A549 treated with CORT108297 at 1 μM for 4 hours (cell line): ENCODE measurements at places on chromosomes 11 and 22. TPM values are rescaled to one million over a fixed set of nuclear protein-coding genes. Genes with fewer than 3 reads are reported as not detected.

RFPL3 gene
- total RNA-seq: not detected in 5 replicates

EHD1 gene
- total RNA-seq: 98.0 to 142 TPM (median 132 TPM) in 5 replicates

OPCML gene
- not detected in 5 replicates for total RNA-seq

XKR3 gene
- total RNA-seq: not detected in 5 replicates

OR5A1 gene
- not detected in 5 replicates for total RNA-seq

PVALB gene
- not detected in 5 replicates for total RNA-seq

MS4A15 gene
- total RNA-seq: not detected in 5 replicates

PHOX2A gene
- not detected in 5 replicates for total RNA-seq

KDM4E gene
- not detected in 5 replicates for total RNA-seq

MB gene
- 6.7 to 8.9 TPM (median 7.7 TPM) in 5 replicates for total RNA-seq

ENTHD1 gene
- total RNA-seq: not detected in 5 replicates

PDGFB gene
- total RNA-seq: 3.0 to 4.5 TPM (median 4.2 TPM) in 5 replicates

C22orf31 gene
- total RNA-seq: not detected in 5 replicates

FAT3 gene
- total RNA-seq: 0.23 to 0.81 TPM (median 0.55 TPM) in 5 replicates

MAJIN gene
- total RNA-seq: not detected in 5 replicates

GAL3ST1 gene
- 6.1 to 10.2 TPM (median 9.2 TPM) in 5 replicates for total RNA-seq
